Right atrium auricular region (tissue), 2 donors: ENCODE measurements at places on chromosomes 1 and 21. TPM values are rescaled to one million over a fixed set of nuclear protein-coding genes. Genes with fewer than 3 reads are reported as not detected.

DNA sequence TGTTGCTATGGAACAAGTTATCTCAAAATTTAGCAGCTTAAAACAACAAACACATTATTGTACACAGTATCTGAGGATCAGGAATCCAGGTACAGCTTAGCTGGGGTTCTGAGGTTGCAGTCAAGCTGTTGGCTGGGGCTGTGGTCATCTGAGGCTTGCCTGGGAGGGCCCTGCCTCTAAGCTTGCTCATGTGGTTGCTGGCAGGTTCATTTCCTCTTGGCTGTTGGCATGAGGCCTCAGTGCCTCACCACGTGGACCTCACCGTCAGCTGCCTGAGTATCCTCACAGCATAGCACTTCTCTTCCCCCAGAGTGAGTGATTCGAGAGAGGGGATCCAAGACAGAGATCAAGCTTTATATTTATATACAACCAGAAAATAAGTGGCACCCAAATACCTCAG is 18.6 kb downstream of the NTPCR start:
- no peak overlapping the region for H3K4me3 ChIP-seq
- peak; percentile 68 for DNase-seq
- H3K27me3 ChIP-seq, result no peaks in the 10 kb centered on the region
- peak overlapping the region; percentile 56 for H3K27ac ChIP-seq
- peaks cover 38% of the 10 kb centered on the region for H3K4me1 ChIP-seq

GRCh38 chr1:154404984-154405746 is at the start of gene IL6R:
Gene IL6R (plus strand): TSS chr1:154405343. CDS start chr1:154405630, 287 bp downstream.
- no peaks in the 10 kb centered on the region for H3K36me3 ChIP-seq
- no peaks in the 10 kb centered on the region for H3K27me3 ChIP-seq
- peak; percentile 98 for DNase-seq
- peaks cover 43% of the 10 kb centered on the region for H3K4me1 ChIP-seq
- H3K27ac ChIP-seq, result peak within 1 kb of the TSS; percentile 99

- no peak overlapping the region for H3K4me3 ChIP-seq
- no peak for DNase-seq
- H3K27ac ChIP-seq, result no peak overlapping the region
- H3K27me3 ChIP-seq, result no peaks in the 10 kb centered on the region
- no peaks in the 10 kb centered on the region for H3K4me1 ChIP-seq
Observed at GRCh38 chr1:209353053-209353452, 230.5 kb upstream of the CAMK1G start.

GRCh38 chr1:50378770-50379169 is 44.5 kb downstream of the DMRTA2 start:
- DNase-seq, result no peak
- no peaks in the 10 kb centered on the region for H3K4me1 ChIP-seq
- no peaks in the 10 kb centered on the region for H3K27me3 ChIP-seq
- no peak overlapping the region for H3K4me3 ChIP-seq
- H3K27ac ChIP-seq, result no peak overlapping the region

GRCh38 chr21:30014886-30015285 is 75.1 kb upstream of the GRIK1 start:
- no peaks in the 10 kb centered on the region for H3K36me3 ChIP-seq
- H3K4me1 ChIP-seq, result no peaks in the 10 kb centered on the region
- no peak overlapping the region for H3K27ac ChIP-seq
- H3K27me3 ChIP-seq, result no peaks in the 10 kb centered on the region
- no peak overlapping the region for H3K4me3 ChIP-seq
- no peak for DNase-seq

GRCh38 chr1:40210511-40211204 is 37.1 kb upstream of the TMCO2 start:
- DNase-seq, result no peak
- H3K27ac ChIP-seq, result no peak overlapping the region
- no peaks in the 10 kb centered on the region for H3K27me3 ChIP-seq

DNA sequence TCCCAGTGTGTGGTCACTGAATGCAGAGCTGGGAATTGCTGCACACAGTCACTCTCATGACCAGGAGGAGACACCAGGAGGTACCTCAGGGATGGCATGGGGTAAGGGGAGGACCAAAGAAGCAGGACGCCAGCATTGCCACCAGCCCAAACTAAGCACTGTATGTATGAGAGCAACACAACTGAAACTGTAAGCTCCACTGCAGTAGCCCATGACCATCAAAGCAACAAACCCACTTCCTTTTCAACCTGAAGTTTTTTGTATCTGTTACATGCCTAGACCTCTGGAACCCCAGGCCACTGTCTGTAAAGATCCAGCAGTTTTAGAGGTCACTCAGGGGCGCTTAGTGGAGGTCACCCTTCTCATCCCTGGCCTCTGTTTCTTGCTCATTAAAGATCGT is 164.3 kb downstream of the SETD4 start:
- no peak overlapping the region for H3K27ac ChIP-seq
- no peaks in the 10 kb centered on the region for H3K4me1 ChIP-seq
- no peak for DNase-seq

Gene TMPRSS15
- not detected for total RNA-seq

Gene SPRR2B
- not detected for total RNA-seq

Gene HSF2BP
- 0.67 TPM for total RNA-seq

Gene PPIAL4G
- total RNA-seq, result not detected
